ENCODE measurements at places on chromosomes 12 and 14.

GRCh38 chr14:63155511-63156185, 48.6 kb upstream of the RHOJ start:
- no peak for DNase-seq

- no peak for DNase-seq
Observed at GRCh38 chr14:28607661-28608060, 158.9 kb upstream of the FOXG1 start.

GRCh38 chr12:49305762-49306510, 11.0 kb downstream of the PRPH start:
- DNase-seq: no peak

- no peak for DNase-seq
Observed at GRCh38 chr12:109840305-109841074, 7.3 kb upstream of the TRPV4 start.

- no peak for DNase-seq
Observed at GRCh38 chr14:52077256-52077979, 8.6 kb upstream of the NID2 start.

- no peak for DNase-seq
Observed at GRCh38 chr12:10737249-10737648, 14.1 kb upstream of the YBX3 start.

DNA sequence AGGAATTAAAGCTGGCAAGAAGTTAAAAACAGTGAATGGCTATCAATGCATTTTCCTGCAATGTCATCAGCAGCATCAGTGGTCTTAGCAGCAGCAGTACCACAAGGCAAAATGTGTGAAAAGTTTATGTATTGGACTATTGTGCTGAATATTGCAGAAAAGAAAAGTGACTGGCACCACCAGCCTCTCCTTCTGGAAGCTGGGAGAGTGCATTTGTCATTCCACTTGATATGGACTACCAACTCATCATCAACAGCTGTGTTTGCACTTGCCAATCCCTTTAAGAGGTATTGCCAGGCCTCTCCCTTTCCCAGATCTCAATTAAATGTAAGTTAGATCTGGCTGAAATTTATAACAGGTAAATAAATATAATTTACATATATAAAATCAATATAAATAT, 151.0 kb upstream of the GZMB start:
- no peak for DNase-seq

Data from stimulated activated CD4-positive, alpha-beta T cell treated with anti-CD3 and anti-CD28 coated beads, Interleukin-2, amount 100 ng/mL, for 48 hours (primary cell).